ENCODE measurements at places on chromosomes 5 and 9. TPM values are rescaled to one million over a fixed set of nuclear protein-coding genes. Genes with fewer than 3 reads are reported as not detected.

DNA sequence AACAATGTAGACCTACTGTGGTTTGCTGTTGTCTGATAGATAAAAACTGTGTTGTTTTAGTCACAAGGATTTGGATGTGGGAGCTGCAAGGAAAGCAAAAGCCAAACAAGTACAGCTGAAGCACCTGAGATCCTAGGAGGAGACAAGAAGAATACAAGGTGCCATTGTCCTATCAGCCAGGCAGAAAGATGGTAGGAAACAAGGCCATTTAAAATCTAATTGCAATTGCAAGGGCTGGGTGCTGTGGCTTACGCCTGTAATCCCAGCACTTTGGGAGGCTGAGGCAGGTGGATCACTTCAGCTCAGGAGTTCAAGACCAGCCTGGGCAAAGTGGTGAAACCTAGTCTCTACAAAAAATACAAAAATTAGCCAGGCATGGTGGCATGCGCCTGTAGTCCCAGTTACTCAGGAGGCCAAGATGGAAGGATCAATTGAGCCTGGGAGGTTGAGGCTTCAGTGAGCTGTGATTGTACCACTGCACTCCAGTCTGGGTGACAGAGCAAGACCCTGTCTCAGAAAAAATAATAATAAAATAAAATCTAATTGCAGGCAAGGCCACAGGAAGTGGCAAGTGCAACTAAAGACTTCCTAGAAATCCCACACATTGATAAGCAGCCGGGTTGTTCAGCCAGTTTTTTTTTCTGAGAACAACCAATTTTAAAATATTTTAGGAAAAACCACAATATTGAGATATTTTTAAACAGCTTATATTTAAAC lies 22.6 kb downstream of the DOCK8 start:
- H3K4me1 ChIP-seq: no peaks in the 10 kb centered on the region
- H3K4me3 ChIP-seq: no peak overlapping the region
- DNase-seq: no peak
- H3K27ac ChIP-seq: no peak overlapping the region
- no peaks in the 10 kb centered on the region for H3K36me3 ChIP-seq
- no peaks in the 10 kb centered on the region for H3K27me3 ChIP-seq

DNA sequence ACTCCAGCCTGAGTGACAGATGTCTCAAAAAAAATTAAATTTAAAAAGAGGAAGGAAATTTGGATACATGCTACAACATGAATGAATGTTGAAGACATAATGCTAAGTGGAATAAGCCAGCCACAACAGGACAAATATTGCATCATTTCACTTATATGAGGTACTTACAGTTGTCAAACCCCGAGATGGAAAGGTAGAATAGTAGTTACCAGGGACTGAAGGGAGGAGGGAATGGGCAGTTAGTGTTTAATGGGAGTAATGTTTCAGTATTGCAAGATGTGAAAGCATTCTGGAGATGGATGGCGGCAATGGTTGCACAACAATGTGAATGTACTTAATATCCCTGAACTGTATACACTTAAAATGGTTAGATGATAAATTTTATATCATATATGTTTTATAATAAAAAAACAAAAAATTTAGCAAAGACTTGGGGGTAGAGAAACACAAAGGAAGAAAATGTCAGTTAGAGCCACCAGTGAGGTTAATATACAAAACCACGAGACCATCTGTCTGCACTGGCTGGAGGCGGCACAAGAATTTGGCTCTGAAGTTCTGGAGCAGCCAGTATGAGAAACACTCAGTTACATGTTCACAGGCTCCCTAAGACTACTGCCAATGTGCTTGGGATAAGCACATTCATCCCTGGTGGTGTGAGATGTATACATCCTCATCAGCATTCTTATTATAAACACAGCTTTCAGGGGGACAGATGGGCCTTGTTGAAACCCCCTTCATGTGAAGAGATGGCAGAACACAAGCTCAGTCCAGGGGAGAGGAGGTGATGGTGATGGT lies 37.0 kb upstream of the RPS23 start:
- H3K27me3 ChIP-seq: no peaks in the 10 kb centered on the region
- H3K4me1 ChIP-seq: no peaks in the 10 kb centered on the region
- DNase-seq: no peak
- H3K4me3 ChIP-seq: no peak overlapping the region
- no peak overlapping the region for H3K27ac ChIP-seq

DNA sequence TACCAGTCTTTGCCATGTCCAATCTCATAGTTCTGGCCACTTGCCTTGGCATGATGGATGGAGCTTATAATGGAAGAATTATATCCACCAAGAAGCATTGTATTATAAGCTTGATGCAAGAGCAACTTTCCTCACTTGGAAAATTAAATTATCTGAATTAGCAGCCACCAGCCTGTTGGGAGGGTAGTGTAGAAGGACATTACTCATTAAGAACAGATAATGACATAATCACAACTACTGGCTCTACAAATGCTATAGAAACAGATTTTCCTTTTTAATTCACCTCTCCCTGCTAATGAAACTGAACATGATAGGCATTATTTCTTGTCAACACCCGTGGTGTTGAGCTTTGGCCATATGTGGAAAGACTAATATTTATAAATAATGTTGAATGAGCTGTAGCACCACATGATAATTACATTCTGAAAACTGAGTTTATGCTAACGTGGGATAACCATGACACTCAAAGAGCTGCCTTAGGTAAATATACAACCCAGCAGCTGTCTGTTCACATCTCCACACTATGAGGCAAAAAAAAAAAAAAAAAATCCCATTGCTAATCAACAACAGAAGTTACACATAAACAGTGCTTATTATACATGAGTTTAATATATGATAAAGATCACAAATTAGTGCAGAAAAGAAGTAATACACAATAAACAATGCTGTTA lies 48.1 kb upstream of the NR4A3 start:
- DNase-seq: no peak
- H3K27me3 ChIP-seq: no peaks in the 10 kb centered on the region
- no peak overlapping the region for H3K4me3 ChIP-seq
- H3K27ac ChIP-seq: no peak overlapping the region
- no peaks in the 10 kb centered on the region for H3K4me1 ChIP-seq
- H3K36me3 ChIP-seq: no peaks in the 10 kb centered on the region

Gene FBXW2
- total RNA-seq: 44.3 TPM

Gene TAF1L
- total RNA-seq: not detected

Gene EPB41L4A
- total RNA-seq: 7.4 TPM

Measured in adrenal gland (tissue), 19 donors.